ENCODE measurements at places on chromosomes 12 and 14. TPM values are rescaled to one million over a fixed set of nuclear protein-coding genes. Genes with fewer than 3 reads are reported as not detected.
A peak's percentile ranks its signal among the peaks of the same experiment; 100 is the strongest.

Gene CRIP1
- 17.1 TPM for total RNA-seq

DNA sequence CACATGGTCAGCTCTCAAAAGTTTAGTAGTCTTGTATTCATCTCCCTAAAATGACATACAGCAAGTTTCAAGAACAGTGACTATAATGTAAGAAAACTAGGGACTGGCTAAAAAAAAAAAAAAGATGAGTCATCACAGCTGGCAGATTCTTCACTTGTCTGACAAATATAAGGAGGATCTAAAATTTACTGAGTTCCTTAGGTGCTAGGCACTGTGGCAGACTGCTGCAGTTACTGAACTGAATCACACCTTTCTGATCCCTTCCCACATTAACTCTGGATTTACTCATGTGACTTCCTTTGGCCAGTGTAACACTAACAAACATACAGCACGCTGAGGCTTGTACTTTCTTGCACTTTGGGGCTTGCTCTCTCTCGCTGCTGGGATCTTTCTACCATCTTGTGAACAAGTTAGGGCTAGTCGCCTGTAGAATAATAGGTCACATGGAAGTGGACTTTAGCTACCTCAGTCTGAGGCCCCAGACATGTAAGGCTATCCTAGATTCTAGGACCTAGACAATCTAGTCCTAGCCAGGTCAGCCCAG is 32.1 kb downstream of the BAZ1A start:
- H3K4me1 ChIP-seq = peaks cover 2% of the 10 kb centered on the region
- peak overlapping the region; percentile 63 for H3K27ac ChIP-seq
- H3K27me3 ChIP-seq = no peaks in the 10 kb centered on the region
- peaks cover 27% of the 10 kb centered on the region for H3K36me3 ChIP-seq

Gene PLA2G1B
- not detected for total RNA-seq

Gene HHIPL1
- total RNA-seq = 4.7 TPM

Gene ARG2
- 4.5 TPM for total RNA-seq

DNA sequence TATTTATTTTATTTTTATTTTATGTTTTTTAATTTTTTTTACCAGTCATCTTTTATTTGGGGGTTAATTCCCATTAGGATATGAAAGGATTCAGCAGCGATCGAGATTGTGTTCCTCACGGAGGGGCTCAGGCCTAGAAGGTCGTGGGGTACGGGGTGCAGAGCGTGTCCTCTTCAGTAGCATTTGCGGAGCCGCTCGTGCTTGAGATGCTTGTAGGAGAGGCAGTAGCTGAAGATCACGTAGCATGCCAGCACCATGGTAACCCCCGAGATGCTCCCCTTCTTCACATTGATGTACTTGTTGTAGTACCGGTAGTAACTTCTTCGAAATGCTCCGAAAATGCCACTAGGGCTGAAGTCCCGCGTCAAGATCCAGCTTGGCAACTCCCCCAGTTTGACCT is 40.5 kb upstream of the PLEKHG6 start:
- H3K36me3 ChIP-seq = no peaks in the 10 kb centered on the region
- no peak overlapping the region for H3K27ac ChIP-seq
- H3K4me1 ChIP-seq = peaks cover 46% of the 10 kb centered on the region
- no peaks in the 10 kb centered on the region for H3K27me3 ChIP-seq

DNA sequence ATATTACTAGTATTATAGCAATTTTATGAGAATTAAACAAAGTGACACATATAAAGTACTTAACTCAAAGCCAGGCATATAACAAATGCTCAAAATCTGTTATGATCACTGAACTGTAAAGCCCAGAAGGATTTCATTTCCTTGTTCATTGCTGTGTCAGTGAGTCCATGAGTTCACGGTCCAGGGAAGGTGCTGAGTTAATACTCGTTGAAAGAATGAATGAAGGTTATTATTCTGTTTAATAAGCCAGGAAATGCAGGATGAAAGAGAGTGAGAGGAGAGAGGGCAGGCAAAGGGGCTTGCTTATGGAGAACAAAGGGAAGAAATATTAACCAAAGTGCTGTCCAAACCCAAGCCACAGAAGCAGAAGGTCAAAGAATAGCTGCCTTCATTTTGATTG is 40.2 kb upstream of the NT5DC3 start:
- H3K4me1 ChIP-seq = peaks cover 13% of the 10 kb centered on the region
- no peaks in the 10 kb centered on the region for H3K36me3 ChIP-seq
- DNase-seq = no peak
- H3K27me3 ChIP-seq = peaks cover 7% of the 10 kb centered on the region
- H3K4me3 ChIP-seq = no peak overlapping the region

Gene FGF6
- not detected for total RNA-seq

Gene HOTAIR
- 1.1 TPM for total RNA-seq

GRCh38 chr12:55001198-55001868 is 16.8 kb upstream of the TESPA1 start:
- DNase-seq = no peak
- peaks cover 47% of the 10 kb centered on the region for H3K27me3 ChIP-seq
- no peaks in the 10 kb centered on the region for H3K4me1 ChIP-seq
- no peaks in the 10 kb centered on the region for H3K36me3 ChIP-seq
- no peak overlapping the region for H3K27ac ChIP-seq

DNA sequence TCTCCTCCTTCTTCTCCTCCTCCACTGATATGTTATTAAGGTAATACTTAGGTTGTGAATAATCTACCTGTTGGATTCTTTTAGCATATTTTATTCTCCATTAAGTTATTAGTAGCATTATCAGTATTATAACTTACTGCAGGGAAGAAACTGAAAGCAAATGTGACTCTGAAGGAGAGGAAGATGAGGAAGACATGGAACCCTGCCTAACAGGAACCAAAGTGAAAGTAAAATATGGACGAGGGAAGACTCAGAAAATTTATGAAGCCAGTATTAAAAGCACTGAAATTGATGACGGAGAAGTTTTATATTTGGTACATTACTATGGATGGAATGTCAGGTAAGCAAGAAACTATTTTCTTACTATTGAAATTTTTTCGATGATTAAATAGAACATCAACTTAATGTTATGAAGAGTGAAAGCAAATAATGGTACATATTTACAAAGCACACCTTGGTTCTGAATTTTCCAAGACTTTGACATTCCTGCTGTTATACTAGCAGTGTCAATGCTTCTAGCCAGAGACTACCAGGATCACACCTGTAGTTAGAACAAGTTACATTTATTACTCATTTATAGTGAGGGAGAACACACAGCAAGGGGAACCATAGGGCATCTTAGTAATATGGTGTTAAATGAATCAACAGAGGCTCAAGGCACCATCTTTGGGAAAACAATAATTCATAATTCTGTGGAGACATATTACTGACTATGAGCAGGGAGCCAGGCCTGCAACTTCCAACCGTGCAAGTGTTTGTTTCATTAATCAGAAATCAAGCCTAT is 42.0 kb upstream of the TOMM20L start:
- no peak overlapping the region for H3K4me3 ChIP-seq
- no peak for DNase-seq
- H3K4me1 ChIP-seq = no peaks in the 10 kb centered on the region
- H3K27ac ChIP-seq = no peak overlapping the region
- no peaks in the 10 kb centered on the region for H3K27me3 ChIP-seq

Gene SIX1
- 0.16 TPM for total RNA-seq

Gene CMA1
- not detected for total RNA-seq

DNA sequence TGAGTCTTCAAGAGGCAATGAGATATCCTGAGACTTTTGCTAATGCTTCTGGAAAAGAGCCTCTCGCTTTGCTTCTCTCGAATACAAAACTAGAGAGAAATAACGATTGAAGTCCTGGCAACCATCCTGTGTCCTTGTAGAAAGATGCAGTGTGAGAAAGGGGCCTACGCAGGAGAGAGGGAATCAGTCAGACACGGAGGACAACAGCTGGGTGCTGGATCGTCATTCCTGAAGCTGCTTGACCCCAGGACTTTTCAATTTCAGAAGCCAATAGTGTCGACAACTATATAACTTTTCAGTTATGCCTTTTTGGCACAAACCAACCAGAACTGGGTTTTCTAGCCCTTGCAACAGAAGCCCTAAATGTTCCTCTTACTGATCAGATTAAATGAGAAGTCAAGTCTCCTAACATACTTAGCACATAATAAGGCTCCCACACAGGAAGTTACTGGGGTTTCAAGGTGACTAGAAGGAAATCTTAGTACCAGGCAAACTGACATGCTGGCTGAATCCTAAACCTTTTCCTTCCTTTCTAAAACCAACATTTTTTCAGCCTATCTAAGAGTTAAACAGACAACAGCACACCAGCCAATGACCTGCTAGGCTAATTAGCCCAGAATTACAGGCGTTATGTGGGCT is 755.6 kb downstream of the MED13L start:
- H3K36me3 ChIP-seq = no peaks in the 10 kb centered on the region
- H3K27ac ChIP-seq = peak overlapping the region; percentile 6
- H3K27me3 ChIP-seq = no peaks in the 10 kb centered on the region
- H3K4me1 ChIP-seq = peaks cover 11% of the 10 kb centered on the region

Gene ACVR1B
- total RNA-seq = 31.2 TPM
